Mammary epithelial cell (primary cell): ENCODE measurements at places on chromosomes 1 and 21. TPM values are rescaled to one million over a fixed set of nuclear protein-coding genes. Genes with fewer than 3 reads are reported as not detected.

LCE1E gene
- total RNA-seq: not detected

UBQLN4 gene
- total RNA-seq: 31.1 and 39.9 TPM in 2 replicates

MAB21L3 gene
- total RNA-seq: 1.0 TPM

MIXL1 gene
- not detected in 2 replicates for total RNA-seq

SPRR2B gene
- not detected for total RNA-seq

OR10J1 gene
- total RNA-seq: not detected

NBPF6 gene
- total RNA-seq: not detected

VHLL gene
- 0.50 TPM for total RNA-seq

NBPF10 gene
- 3.9 and 4.9 TPM in 2 replicates for total RNA-seq

SLAMF7 gene
- 7.2 and 15.7 TPM in 2 replicates for total RNA-seq

CDC20 gene
- total RNA-seq: 91.7 and 121 TPM in 2 replicates

TNNT2 gene
- total RNA-seq: 0.53 and 1.3 TPM in 2 replicates

TDRD5 gene
- not detected in 2 replicates for total RNA-seq

AK5 gene
- 0.61 and 1.0 TPM in 2 replicates for total RNA-seq

MXRA8 gene
- not detected in 2 replicates for total RNA-seq

UBE2U gene
- not detected for total RNA-seq

ETV3 gene
- 22.0 and 34.1 TPM in 2 replicates for total RNA-seq

SPATA17 gene
- 1.5 TPM for total RNA-seq

S100A13 gene
- 72.0 TPM for total RNA-seq

ATP5PB gene
- total RNA-seq: 227 and 228 TPM in 2 replicates

CA6 gene
- not detected in 2 replicates for total RNA-seq

MFAP2 gene
- total RNA-seq: 4.4 and 9.0 TPM in 2 replicates

LCE3E gene
- total RNA-seq: not detected in 2 replicates

CNIH3 gene
- 1.4 and 3.4 TPM in 2 replicates for total RNA-seq

ADAMTS1 gene
- 339 TPM for total RNA-seq

ZC3H12A gene
- total RNA-seq: 26.2 and 37.9 TPM in 2 replicates

ITLN1 gene
- total RNA-seq: not detected in 2 replicates

FBXO2 gene
- 138 TPM for total RNA-seq

IBA57 gene
- 6.1 and 7.0 TPM in 2 replicates for total RNA-seq
